ENCODE measurements at places on chromosomes 4 and X. TPM values are rescaled to one million over a fixed set of nuclear protein-coding genes. Genes with fewer than 3 reads are reported as not detected.
A peak's percentile ranks its signal among the peaks of the same experiment; 100 is the strongest.

- H3K4me1 ChIP-seq, result no peaks in the 10 kb centered on the region
- DNase-seq, result no peak
- H3K36me3 ChIP-seq, result no peaks in the 10 kb centered on the region
- no peaks in the 10 kb centered on the region for H3K27me3 ChIP-seq
- no peak overlapping the region for H3K4me3 ChIP-seq
Measured at GRCh38 chrX:18896680-18897544, 87.0 kb downstream of the PHKA2 start.

DNA sequence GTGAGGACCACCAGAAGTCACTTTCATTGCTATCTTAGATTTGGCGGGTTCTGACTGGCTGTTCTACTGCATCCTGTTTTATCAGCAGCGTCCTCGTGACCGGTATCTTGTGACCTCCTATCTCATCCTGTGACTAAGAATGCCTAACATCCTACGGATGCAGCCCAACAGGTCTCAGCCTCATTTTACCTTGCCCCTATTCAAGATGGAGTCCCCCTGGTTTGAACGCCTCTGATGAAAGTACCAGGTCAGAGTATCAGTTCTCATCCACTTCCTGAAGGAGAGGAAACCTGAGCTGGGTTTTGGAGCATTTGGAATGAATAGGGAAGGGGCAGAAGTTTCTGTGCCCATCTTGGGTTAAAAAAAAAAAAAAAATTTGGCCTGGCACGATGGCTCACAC, 70.2 kb downstream of the SLC34A2 start:
- H3K4me1 ChIP-seq, result no peaks in the 10 kb centered on the region
- H3K27me3 ChIP-seq, result no peaks in the 10 kb centered on the region
- no peak overlapping the region for H3K4me3 ChIP-seq
- H3K27ac ChIP-seq, result no peak overlapping the region

GRCh38 chrX:19195243-19195610, 73.0 kb upstream of the ADGRG2 start:
- H3K27ac ChIP-seq, result no peak overlapping the region
- H3K27me3 ChIP-seq, result no peaks in the 10 kb centered on the region
- no peak overlapping the region for H3K4me3 ChIP-seq
- no peak for DNase-seq
- H3K4me1 ChIP-seq, result no peaks in the 10 kb centered on the region

DNA sequence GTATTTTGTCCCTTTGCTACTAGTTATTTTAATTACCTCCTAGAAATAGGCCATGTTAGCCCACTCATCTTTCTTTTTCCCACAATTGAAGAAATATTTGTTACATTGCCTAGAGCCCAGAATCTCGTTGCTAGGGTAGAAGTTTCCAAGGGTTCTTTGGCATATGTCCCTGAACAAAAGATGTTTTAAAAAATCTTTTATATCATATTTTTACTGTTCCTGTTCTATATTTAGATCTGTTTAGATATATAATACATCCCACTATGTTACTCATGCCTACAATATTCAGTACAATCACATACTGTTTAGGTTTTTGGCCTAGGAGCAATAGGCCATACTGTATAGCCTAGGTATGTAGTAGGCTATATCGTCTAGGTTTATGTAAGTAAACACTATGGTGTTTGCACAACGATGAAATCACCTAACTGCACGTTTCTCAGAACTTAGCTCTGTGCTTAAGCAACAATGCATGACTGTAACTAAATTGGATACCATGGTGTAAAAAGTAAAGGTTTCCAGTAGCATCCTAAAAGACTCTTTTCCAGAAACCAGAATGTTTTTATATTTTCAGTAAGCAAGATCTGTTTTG, 236.0 kb upstream of the SLIT2 start:
- H3K4me1 ChIP-seq, result no peaks in the 10 kb centered on the region
- no peaks in the 10 kb centered on the region for H3K36me3 ChIP-seq
- no peaks in the 10 kb centered on the region for H3K27me3 ChIP-seq
- DNase-seq, result no peak

GRCh38 chrX:21875013-21875412, 19.2 kb downstream of the YY2 start:
- no peak overlapping the region for H3K27ac ChIP-seq
- no peaks in the 10 kb centered on the region for H3K4me1 ChIP-seq
- no peak overlapping the region for H3K4me3 ChIP-seq
- no peak for DNase-seq

DNA sequence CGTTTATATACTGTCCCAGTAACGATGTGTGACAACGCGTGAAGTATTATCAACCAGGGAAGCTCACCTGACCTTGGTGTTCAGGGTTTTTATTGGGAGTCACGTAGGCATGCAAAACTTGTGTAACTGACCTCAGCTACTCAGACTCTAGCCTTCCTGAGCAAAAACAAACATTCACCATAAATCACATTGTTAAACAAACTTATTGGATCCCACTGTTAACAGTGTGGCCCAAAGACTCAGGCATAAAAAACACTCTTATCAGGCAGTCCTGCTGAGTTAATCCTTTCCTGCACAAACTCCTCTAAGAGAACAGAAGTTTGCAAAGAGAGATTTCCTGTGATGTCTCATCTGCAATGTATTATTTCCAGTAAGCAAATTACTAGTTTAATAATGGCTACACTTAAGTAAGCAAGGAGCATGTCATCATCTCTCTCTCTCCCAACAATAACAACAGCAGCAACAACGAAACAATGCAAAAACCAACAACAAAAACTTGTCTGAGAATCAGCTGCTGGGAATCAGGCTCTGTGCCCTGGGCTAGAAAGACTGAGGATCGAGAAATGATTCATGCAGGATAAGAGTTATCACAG, 12.0 kb downstream of the GAGE1 start:
- no peaks in the 10 kb centered on the region for H3K36me3 ChIP-seq
- no peak for DNase-seq
- H3K27me3 ChIP-seq, result no peaks in the 10 kb centered on the region
- H3K27ac ChIP-seq, result no peak overlapping the region

- DNase-seq, result peak; percentile 44
- no peaks in the 10 kb centered on the region for H3K36me3 ChIP-seq
- no peak overlapping the region for H3K27ac ChIP-seq
- no peaks in the 10 kb centered on the region for H3K27me3 ChIP-seq
- no peak overlapping the region for H3K4me3 ChIP-seq
Measured at GRCh38 chr4:139214039-139214534, 37.1 kb upstream of the ELF2 start.

Gene BMPR1B
- total RNA-seq, result 1.4 TPM

Gene LRPAP1
- 76.1 TPM for total RNA-seq

Gene GNRHR
- total RNA-seq, result not detected

Gene PDE6B
- 19.5 TPM for total RNA-seq

Gene RPS6KA6
- total RNA-seq, result 20.0 TPM

Gene SH3TC1
- 0.22 TPM for total RNA-seq

All from neural progenitor cell (in vitro differentiated cells).